ENCODE measurements at places on chromosomes 12 and 14.

DNA sequence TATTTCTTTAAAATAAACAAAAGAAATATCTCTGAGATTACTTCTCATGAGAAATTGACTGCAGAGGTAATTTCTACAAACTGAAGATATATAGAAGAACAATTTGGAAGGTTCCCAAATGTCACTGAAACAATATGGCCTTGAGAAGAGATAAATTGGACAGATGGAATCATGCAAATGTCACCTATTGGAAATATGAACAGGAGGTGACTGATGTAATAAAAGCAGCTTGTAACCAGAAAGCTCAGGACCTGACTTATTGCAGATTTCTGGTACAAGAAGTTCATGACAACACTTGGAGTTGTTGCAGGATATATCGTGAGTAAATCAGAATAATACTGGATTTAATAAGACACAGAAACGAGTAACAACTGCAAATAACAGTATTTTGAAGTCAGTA lies 93.3 kb upstream of the TRHDE start:
- no peak for DNase-seq

- DNase-seq: peak; percentile 27
Measured at GRCh38 chr12:1593174-1594005, 991 bp downstream of the FBXL14 start.

DNA sequence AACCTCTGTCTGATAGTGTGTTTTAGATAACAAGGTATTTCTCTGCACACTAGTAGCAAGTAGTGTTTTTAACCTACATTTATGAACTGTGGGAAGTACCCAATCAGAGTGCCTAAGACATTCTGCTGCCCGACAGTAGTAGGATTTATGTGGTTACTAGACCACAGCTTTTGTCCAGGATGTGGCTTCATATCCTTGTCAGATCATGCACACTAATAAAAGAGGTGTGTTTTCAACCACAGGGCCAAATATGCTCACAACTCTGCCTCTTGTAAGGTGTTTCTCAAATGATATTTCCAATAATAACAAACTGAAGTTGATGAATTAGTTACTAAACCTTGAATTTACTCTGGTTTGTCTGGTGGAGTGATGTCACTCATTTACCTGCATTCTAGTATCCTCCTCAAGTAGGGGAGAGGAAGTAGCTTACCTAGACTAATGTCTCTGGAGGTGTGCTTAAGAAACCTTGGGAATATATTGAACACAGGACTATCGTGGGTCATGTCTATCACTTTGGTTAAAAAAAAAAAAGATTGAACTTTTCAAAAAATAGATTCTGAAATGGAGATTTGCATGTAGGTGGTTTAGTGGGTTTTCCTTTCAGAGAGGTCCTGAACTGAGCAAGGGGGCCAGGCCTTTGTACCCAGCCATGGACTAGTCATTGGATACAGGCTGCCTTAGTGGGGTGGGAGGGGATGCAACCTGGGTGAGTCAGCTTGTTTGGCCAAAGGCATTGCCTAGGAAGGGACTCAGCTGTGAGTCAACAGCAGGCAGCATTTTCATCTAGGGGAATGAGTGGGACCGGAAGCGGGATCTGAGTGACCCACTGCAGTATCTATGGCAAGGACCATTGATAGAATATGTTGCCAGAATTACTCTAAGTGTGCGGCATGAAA lies 14.1 kb downstream of the FBXW8 start:
- peak; percentile 51 for DNase-seq

DNA sequence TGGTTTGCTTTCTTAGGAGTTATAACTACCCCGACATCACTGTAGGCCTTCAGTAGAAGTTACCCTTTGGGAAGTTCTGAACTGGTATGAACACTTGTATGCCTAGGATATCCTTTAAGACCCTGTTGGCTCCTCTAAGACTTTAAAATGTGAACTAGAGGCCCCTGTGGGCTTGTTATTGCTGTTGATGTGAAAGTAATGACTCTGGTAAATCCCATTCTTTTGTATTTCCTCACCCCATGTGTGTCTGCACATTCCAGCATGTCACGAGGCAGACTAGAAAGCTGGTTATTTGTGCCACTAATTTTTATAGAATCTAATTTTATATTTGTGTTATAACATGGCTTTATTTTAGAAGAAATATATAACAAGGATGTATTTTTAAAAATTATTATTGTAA lies 48.9 kb downstream of the SERPINA10 start:
- no peak for DNase-seq

DNA sequence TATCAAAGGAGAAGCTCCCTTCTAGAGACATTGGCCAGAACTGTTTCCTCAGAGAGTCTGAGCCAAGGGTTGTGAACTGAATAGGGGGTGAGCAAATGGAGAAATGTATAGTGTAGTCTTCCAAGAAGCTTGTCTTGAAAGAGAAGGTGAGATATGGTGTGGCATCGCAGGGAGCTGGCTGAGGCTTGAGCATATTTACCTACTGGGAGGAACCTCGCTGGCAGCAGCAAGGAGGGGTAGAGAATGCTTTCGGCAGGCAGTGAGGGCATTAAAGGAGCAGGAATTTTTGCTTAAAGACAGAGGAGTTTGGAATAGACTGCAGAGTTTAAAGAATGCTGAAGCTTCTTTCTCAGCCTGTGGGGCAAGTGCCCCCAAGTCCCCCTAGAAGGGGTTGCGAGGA lies 59.3 kb upstream of the PRMT8 start:
- DNase-seq: no peak

DNA sequence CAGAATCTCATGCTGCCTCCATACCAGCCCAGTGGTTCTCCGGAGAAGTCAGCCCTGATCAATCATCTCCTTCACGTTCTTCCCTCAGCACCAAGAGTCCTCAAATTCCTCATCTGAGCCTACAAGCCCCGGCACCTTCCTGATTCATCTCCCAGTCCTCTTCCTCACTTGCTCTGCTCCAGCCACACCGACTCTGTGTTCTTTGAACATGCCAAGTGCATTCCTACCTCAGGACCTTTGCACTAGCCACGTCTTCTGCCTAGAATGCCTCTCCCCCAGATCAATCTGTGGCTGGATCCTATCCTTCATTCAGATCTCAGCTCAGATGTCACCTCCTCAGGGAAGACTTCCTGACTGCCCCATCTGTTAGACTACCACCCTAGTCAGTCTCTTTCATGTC lies 4.7 kb downstream of the RILPL1 start:
- DNase-seq: no peak

DNA sequence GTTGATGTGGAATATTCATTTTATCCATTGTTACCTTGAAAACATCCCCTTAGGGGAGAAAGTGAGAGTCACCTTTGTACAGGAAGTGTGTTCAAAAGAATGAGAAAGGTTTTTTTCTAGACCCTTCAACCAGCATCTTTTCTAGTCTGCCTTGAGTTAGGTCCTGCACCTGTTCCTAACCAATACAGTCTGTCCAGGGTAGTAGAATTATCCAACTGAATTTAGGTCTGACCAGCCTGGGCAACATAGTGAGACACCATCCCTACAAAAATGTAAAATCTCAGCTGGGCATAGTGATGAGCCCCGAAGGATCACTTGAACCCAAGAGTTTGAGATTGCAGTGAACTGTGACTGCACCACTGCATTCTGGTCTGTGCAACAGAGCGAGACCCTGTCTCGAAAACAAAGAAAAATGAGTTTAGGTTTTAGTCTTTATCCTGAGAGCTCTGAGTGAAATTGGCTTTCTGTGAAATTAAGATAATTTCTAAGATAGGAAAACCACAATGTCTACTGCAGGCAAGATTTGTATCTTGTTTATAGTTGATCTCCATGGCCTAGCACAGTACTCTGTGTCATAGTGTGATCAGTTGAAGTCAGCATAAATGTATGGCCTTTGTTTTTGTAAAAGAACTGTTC lies 25.2 kb downstream of the ARHGAP5 start:
- no peak for DNase-seq

DNA sequence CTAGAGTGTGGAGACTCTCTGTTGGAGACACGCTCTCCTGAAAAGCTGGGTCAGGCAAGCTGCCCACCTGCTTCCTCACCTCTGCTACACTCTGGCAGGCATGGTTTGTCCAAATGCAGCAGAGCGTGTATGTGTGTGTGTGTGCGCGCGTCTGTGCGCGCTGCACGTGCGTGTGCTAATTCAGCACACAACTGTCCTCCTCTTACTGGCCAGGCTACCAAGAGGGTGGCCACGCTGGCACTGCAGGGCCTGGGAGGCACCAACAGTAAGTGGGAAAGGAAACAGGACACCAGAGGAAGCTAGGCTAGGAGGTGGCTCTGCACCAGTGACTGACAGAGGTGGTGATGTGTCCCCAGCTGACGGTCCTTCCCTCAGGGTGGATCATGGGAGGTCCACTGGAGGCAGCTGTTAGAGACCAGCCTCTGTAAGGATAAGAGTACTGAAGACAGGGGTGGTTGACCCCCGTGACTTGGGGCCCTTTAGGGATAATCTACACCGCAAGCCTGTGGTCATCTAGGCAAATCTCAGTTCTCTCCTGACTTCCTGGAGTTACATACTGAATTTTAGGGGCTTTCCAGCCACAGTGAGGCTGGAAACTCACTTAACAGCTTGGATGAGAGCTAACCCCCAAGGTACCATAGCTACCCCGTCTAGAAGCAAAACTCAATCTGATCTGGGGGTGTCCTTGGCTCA lies 15.6 kb upstream of the TFCP2 start:
- no peak for DNase-seq

- DNase-seq: no peak
Measured at GRCh38 chr12:131097202-131098177, 143.8 kb downstream of the ADGRD1 start.

DNA sequence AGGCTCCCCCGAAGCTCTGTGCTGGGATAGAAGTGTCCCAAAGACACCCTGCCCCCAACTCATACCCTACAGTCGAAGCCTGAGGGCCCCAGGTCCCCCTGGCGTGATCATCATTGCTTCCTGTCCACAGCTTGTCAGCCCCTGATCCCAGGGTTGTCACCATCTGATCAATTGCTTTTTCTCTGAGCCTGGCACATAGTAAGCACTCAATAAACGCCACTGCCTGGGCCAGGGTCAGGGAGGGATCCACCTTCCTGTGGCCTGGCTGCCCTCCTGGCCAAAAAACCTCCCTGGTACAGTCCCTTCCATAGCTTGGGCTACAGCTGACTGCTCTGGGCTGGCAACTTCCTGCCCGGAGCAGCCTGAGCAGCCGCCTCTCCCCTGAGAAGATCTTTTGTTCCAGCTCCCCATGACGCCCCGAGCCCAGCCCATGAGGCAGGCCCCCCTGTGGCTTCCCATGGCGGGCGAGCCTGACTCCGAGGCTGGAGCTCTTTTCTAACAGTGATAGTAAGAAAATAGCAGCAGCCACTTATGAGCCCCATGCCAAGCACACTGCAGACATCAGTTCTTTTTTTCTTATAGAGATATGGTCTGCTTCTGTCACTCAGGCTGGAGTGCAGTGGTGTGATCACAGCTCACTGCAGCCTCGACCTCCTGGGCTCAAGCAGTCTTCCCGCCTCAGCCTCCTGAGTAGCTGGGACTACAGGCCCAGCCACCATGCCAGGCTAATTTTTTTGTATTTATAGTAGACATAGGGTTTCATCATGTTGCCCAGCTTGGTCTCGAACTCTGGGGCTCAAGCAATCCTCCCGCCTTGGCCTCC lies 6.5 kb downstream of the SH2B3 start:
- no peak for DNase-seq

DNA sequence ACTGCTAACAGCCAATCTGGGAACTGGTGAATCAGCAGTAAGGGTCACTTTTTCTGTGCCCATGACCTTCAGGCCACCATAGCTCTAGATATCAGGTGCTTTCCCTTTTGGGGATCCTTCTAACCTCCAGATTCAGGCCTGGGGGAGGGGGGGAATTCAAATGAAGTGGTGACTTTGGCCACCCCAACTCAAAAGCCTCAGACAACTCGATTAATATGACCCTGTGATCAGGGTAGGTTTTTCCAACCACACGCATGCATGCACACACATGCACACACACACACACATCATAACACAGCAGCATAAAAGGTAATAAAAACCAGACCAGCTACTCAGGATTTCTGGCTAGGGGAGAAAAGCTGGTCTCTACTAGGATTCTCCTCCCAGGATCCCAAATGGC lies 5.3 kb downstream of the TBX3 start:
- DNase-seq: no peak

GRCh38 chr14:74977164-74977900 lies 21.9 kb upstream of the PGF start:
- DNase-seq: no peak

- DNase-seq: no peak
Measured at GRCh38 chr14:74563233-74563585, 48.8 kb downstream of the LTBP2 start.

All from GM03348 (cell line).